ENCODE measurements at places on chromosomes 6 and 20.
A peak's percentile ranks its signal among the peaks of the same experiment; 100 is the strongest.

- no peak for DNase-seq
Observed at GRCh38 chr6:46509063-46509462, 17.8 kb upstream of the RCAN2 start.

DNA sequence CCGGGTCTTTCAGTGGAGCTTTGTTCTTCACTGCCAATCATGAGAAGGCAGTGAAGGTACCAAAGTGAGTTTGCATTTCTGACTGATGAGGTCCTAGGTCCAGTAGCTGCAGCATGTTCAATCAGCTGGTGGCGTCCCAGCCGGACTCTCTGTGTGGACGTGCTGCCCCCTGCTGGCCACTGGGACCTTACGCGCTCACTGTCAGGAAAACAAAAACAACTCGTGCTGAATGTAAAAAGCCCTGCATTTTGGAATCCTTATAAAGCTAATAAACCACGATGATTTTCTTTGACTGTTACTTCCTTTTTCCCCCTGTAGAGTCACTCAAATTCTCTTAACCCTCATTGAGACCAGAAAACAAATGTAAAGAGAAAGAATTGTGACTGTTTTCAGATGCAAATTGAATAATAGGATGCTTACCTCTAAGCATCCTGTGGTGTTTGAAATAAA, 4.9 kb upstream of the CD24 start:
- DNase-seq, result peak; percentile 20

GRCh38 chr6:3221578-3221977, 5.9 kb downstream of the TUBB2B start:
- DNase-seq, result no peak

DNA sequence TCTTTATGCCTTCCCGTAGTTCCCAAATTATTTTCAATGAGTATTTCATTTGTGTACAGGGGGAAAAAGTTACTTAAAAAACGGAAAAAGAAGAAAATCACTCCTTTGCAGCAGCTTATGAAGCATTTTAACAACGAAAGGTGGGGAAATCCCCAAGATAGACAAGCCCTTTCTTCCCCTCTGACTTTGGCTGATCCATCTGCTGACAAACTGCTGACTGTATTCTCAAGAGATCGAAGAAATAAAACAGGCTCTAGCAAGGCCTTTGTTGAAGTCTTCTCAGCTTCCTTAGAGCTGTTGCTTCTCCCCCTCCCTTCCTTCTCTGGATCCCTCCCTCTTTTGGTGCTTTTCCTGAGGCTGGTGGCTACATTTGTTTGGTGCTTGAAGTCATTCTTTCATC, 325.2 kb downstream of the NRN1 start:
- no peak for DNase-seq

GRCh38 chr6:167744681-167745669, 81.7 kb upstream of the AFDN start:
- DNase-seq, result no peak

GRCh38 chr6:44626616-44627015, 239.1 kb downstream of the CDC5L start:
- no peak for DNase-seq

DNA sequence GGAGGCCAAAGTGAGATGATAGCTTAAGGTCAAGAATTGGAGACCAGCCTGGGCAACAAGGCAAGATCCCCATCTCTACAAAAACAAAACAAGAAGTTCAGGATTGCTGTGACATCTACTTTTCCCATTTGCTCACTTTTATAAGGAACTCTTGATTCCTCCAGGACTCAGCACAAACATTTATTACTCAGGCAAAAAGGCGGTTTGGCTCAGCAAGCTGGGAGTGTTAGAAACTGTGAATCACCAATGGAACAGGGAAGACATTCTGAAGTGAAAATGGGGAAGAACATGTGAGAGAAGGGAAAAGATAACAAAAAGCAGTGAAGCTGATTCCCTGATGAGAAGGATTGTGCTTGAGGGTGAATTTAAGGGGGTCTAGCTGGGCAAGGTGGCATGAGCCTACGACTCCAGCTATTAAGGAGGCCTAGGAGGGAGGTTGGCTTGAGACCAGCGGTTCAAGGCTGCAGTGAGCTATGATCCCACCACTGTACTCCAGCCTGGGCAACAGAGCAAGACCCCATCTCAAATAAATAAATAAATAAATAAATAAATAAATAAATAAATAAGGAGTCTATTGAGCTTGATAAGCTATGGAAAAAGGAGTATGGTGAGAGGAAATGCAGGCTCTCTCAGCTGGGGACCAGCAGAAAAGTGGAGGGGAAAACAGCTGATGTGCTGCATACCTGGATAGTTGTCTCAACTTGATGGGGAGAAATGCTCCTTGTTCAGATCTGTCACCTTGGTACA, 65.4 kb upstream of the HDDC2 start:
- no peak for DNase-seq

- no peak for DNase-seq
Observed at GRCh38 chr6:116513224-116513875, 1.9 kb downstream of the CALHM5 start.

- no peak for DNase-seq
Observed at GRCh38 chr6:63295553-63296194, 24.1 kb downstream of the LGSN start.

Data from AG09309 (cell line).